NCI-H1105 (cell line): ENCODE measurements at places on chromosomes 6 and 20.

- no peak for DNase-seq
Observed at GRCh38 chr6:50992232-50992631, 173.6 kb downstream of the TFAP2B start.

GRCh38 chr6:55069132-55069781 lies 105.1 kb upstream of the HCRTR2 start:
- peak; percentile 1 for DNase-seq

DNA sequence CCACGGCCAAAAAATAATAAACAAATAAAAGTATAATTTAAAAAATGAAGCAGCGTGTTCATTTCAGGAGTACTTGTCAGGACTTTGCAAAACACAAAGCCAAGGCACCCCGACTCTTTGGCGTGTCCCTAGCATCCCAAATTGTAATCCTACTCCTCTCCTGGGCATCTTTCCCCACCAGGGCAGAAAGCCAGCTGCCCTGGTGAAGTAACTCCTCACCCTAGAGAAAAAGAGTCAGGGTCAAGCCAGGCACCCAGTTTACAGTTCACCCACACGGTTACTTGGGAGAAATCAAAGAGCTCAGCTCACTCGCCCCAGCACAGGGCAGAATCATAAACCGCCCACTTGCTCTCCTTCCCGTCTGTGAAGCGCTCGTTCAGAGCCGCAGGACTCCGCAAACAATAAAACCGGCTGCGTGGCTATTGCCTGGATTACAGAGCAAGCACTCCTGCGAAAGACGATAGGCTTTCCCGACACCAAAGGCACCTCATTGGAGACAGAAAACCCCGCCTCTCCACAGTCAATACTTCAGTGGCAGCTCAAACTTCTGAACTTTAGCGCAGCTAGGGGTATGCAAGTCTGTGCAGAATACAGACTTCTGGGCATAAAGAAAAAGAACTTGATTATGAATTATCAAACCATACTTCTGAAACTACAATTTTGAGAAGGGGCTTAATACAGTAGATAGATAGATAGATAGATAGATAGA lies 73.0 kb upstream of the NHSL1 start:
- peak; percentile 85 for DNase-seq

DNA sequence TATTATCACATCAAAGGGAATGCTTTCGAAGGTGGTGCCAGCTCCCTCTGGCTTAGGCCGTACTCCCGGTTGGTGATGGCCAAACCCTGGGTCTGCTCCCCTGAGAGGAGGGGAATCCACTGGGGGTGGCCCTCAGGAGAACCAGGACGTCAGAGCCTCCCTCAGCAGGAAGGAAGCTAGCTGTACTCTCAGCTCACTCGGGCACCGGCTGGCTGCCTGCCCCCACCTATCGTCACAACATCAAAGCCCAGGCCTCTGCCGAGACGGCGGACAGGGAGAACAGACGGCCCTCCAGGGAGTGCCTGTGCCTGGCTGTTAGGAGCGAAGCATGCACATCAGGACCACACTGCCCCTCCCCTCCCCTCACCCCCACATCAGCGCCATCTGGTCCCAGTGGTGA lies 9.2 kb upstream of the PGC start:
- DNase-seq, result no peak

GRCh38 chr6:166420351-166420750 lies 37.6 kb upstream of the MPC1 start:
- no peak for DNase-seq

DNA sequence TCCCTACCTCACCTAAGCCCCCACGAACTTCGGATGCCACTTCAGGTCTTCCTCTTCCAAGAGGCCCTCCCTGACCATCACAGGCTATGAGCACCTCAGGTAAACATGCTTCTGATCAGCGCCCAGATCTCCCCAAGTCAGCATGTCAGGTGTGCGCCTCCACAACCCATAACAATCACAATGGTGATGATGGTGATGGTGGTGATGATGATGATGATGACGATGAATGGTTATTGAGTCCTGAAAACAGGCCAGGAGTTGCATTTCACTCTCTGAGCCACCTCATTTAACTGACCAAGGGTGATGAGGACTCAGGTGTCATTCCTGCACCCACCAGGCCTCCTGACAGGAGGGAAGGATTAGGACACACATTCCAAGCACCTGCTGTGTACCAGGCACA lies 426.6 kb upstream of the SULF2 start:
- DNase-seq, result no peak

DNA sequence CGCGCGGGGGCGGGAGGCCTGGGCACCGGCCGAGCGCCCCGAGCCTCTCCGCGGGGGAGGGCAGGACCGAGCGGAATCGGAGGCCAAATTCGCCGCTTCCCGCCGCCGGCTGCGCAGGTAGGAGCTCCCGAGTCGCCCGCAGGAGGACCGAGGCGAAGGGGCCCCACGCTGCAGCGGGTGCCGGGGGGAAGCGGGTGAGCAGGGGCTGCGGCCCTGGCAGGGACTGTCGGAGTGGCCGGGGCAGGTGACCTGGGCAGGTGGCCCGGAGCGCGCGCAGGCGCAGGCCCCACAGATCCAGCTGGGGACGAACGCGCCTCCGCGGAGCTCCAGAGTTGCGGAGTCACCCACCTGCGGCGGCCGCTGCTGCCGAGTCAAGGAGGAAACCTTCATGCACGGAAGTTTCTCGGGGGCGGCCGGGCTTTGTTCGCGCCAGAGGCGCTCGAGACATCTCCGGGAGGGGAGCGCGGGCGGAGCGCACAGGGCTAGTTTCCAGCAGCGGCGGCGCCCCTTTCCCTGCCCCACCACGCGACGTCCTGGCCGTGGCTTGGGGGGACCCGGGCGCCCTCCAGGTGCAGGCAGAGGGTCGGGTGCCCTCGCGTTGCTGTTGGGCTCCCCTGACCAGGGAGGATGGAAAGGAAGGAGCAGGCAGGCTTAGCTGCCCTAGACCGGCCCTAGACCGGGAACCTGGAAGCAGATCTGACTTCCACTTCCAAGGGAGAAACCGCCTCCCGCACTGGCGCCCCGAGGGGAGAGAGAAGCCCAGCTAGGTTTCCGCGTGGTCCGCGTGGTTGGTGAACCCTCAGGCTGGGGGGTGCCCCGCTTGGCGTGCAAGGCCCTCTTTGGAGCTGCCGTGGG lies 590 bp downstream of the SLCO4A1 start:
- peak; percentile 48 for DNase-seq

GRCh38 chr20:51678026-51678697 lies 90.0 kb downstream of the ATP9A start:
- DNase-seq, result no peak

DNA sequence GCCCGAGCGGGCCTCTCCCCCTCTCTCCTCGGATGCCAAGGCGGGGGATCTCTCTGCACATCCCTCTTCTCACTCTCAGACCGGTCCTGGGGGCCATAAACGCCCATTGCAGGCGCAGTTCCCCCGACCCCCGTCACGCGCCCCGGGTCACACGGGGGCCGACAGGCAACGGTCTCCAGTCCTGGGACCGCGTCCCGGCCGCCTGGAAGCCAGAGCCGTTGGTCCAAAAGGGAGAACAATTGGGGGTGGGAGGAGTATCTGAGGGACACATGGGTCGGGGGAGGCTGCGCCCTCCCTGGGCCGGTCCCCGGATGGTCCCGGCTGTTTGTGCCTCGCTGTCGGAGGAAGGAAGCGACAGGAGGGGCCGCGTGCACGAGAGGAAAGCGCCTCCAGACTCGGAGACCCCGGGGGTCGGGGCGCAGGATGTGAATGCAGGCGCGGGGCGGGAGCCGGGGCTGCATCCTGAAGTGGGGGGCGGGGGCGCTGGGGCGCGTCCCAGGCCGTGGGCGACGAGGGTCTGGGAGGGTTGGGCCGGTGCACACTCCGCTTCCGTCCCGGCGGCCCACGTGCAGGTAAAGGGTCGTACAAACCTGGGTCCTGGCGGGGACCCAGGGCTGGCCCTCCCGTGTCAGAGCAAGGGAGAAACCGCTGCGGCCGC lies 903 bp downstream of the SLC4A11 start:
- no peak for DNase-seq

- no peak for DNase-seq
Observed at GRCh38 chr6:17415321-17415720, 21.9 kb downstream of the CAP2 start.
